ENCODE measurements at places on chromosomes 3 and 15. TPM values are rescaled to one million over a fixed set of nuclear protein-coding genes. Genes with fewer than 3 reads are reported as not detected.

AHSG gene
- not detected for total RNA-seq

LRRC3B gene
- 0.10 TPM for total RNA-seq

GOLGA8T gene
- 0.27 TPM for total RNA-seq

TRAK1 gene
- total RNA-seq: 323 TPM

OR5K2 gene
- not detected for total RNA-seq

LSMEM2 gene
- 31.6 TPM for total RNA-seq

SNX1 gene
- 89.7 TPM for total RNA-seq

FRMD4B gene
- 14.0 TPM for total RNA-seq

ACAD9 gene
- total RNA-seq: 50.4 TPM

GOLGA8R gene
- total RNA-seq: 5.2 TPM

RARRES1 gene
- total RNA-seq: 14.6 TPM

ERICH6 gene
- total RNA-seq: not detected

UQCC5 gene
- total RNA-seq: 58.7 TPM

SKIL gene
- total RNA-seq: 17.2 TPM

NUTM1 gene
- not detected for total RNA-seq

NPRL2 gene
- 16.8 TPM for total RNA-seq

SERPINI2 gene
- not detected for total RNA-seq

CDCP1 gene
- total RNA-seq: 0.30 TPM

SNX22 gene
- 5.6 TPM for total RNA-seq

KATNBL1 gene
- 15.3 TPM for total RNA-seq

GOLGA6L7 gene
- total RNA-seq: not detected

PRSS50 gene
- total RNA-seq: 0.10 TPM

PP2D1 gene
- not detected for total RNA-seq

MCF2L2 gene
- 0.25 TPM for total RNA-seq

RAB6B gene
- total RNA-seq: 51.6 TPM

CDHR4 gene
- total RNA-seq: not detected

SLC12A1 gene
- not detected for total RNA-seq

PLCL2 gene
- 76.9 TPM for total RNA-seq

GOLGA8S gene
- total RNA-seq: 0.40 TPM

ONECUT1 gene
- not detected for total RNA-seq

DNAJC19 gene
- 129 TPM for total RNA-seq

VEPH1 gene
- total RNA-seq: 0.25 TPM

SLC28A2 gene
- total RNA-seq: not detected

ROPN1 gene
- total RNA-seq: not detected

CEP19 gene
- 1.0 TPM for total RNA-seq

GNAT1 gene
- not detected for total RNA-seq

GABRR3 gene
- total RNA-seq: not detected

ITGA11 gene
- 23.5 TPM for total RNA-seq

C3orf70 gene
- 1.4 TPM for total RNA-seq

FILIP1L gene
- total RNA-seq: 28.6 TPM

CHST14 gene
- 6.0 TPM for total RNA-seq
